Right renal pelvis (tissue), 4 donors: ENCODE measurements at places on chromosomes 6 and 20. TPM values are rescaled to one million over a fixed set of nuclear protein-coding genes. Genes with fewer than 3 reads are reported as not detected.

DNA sequence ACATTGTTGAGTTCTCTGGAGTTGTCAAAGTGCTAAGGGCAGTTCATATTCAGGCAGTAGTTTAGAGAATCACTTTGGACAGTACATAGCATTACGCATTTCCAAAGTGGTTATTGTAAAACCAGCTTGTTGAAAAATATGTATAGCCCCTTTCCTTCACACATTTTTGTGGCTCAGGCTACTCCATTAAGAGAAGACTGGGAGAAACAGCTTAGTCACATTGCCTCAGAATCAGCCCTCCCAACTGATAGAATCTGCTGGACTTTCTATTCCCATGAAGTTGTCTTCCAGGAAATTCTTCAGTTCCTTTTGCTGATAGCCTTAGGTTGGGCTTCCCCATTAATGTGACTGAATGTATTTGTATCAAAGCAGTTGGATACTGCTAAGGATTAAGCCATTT lies 39.5 kb upstream of the HDGFL1 start:
- no peak for DNase-seq

Gene ADGRF4
- 0.08 TPM for polyA plus RNA-seq

DNA sequence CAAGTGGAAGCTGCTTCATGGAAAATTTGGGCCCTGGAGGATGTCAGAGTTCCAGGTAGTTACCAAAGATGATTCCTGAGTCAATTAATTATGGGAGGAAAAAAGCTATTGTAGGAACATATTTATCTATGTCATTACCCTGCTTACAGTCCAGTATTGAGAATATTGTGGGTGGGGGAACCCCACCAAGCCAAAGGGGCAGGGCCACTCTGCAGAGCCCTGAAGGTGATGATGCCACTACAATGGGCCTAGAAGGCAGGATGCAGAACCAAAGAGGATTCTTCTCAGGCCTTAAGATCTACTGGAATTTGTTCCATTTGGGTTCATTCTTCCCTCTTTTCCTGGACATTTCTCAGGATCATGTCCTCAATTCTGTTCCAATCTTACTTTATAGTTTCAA lies 375.2 kb upstream of the MARCKS start:
- no peak for DNase-seq

GRCh38 chr6:116268589-116269293 lies 11.0 kb downstream of the TSPYL1 start:
- DNase-seq: no peak

DNA sequence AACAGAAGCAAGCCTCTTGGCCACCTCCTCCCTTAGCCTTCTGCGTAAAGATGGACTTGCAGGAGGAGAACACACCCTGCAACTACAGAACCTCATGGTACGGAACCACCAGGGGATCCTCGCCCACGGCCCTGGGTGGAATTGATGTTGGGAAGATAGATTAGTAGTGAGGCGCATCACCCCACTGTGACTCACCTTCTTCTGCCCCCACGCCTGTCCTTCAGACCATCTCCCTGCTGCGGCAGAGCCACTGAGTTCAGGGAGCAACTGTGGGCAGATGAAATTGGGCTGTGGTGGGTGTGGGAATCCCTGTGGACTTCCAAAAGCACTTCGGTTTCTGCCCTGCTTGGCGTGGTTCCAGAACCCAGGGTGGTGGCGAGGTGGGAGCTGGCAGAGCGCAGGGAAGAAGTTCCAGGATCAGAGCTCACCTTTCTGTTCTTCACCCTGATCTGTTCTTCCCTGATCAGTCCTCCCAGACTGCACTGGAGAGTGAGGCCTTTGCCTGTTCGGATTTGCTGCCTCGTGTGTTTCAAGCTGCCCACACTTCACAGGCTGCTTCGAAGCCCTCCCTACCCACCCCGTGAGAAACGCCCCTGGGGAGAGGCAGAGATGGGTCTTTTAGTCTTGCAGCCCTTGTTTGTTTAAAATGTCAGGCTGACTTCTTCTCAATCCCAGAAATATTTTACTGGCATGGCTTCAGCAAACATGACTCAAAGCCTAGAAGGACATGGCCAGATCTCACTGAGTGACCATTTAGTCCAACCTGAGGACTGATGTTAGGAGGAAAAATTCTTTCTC lies 92.8 kb upstream of the MLN start:
- DNase-seq: no peak

DNA sequence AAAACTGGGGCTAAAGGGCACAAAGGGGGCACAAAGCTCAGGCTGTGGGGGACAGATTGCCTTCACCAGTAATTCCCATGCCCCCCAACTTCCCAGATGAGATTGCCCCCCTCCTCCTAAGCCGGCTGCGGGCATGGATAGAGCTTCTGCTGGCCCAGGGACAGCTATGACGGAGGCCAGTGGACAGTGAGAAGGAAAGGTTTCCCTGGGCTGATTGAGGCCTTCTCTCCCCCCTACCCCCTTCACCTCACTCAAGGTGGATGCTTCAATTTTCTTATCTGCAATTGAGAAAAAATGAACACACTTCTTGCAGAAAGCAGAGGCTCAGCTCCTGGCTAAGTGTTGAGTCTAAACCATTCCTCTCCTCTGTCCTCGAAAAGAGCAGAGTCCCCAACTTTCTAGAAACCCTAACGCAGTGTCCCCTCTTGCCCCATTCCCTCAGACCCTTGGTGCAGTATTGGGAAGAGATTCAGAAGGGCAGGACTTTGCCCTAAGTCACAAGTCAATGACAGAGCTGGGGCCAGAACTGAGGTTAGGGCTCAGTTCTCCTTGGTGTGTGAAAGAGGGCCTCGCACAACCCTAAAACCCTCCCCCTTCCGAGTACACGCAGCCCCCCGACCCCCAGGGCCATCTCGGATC lies 808 bp downstream of the SDC4 start:
- DNase-seq: no peak
